Fibroblast of the aortic adventitia (primary cell): ENCODE measurements at places on chromosomes 7 and 10.
A peak's percentile ranks its signal among the peaks of the same experiment; 100 is the strongest.

DNA sequence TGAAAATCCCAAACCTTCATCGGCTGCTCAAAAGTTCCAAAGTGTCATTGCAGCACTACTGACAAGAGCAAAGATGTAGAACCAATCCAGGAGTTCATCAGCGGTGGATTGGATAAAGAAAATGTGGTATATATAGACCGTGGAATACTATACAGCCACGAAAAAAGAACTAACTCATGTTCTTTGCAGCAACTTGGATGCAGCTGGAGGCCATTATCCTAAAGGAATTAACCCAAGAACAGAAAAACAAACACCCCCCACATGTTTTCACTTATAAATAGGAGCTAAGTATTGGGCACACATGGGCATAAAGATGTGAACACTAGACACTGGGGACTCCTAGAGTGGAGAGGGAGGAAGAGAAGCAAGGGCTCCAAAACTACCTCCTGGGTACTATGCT, 31.6 kb downstream of the PHYH start:
- DNase-seq, result no peak

- DNase-seq, result peak; percentile 79
Measured at GRCh38 chr7:132783824-132784223, 207.6 kb upstream of the PLXNA4 start.

- DNase-seq, result peak; percentile 68
Measured at GRCh38 chr7:23235813-23236221, 10.8 kb upstream of the GPNMB start.

GRCh38 chr7:111115966-111116365, 25.0 kb downstream of the LRRN3 start:
- DNase-seq, result no peak

DNA sequence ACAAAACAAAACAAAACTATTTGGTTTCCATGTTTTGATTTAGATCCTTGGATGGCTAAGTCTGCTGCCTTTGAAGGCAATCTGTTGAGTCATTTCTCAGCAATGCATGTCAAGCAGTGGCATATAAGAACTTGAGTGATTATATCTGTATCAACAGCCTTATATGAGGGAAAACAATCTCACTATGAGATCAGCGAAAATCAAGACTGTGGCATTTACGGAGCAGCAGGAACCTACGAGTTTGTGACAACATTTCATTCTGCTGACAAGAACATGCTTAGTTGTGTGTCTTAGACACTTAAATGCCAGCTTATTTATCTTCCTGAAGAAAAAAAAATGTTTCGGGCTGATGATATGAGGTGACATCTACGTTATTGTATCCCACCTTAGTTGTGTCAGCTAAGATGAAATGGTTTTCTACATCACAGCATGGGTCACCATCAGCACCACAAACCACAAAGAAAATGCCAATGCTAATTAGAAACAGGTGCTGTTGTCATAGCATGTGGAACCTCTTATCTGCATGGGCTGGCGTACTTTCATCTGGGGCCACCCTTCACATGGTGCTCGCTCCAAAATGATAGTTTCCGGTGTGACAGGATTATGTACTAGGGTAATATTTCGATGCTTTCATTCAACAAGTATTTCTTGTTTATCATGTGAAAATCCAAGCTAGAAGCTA, 1085.5 kb downstream of the SORCS1 start:
- DNase-seq, result peak; percentile 8

- DNase-seq, result peak; percentile 59
Measured at GRCh38 chr7:30162622-30163124, 27.9 kb downstream of the MTURN start.

DNA sequence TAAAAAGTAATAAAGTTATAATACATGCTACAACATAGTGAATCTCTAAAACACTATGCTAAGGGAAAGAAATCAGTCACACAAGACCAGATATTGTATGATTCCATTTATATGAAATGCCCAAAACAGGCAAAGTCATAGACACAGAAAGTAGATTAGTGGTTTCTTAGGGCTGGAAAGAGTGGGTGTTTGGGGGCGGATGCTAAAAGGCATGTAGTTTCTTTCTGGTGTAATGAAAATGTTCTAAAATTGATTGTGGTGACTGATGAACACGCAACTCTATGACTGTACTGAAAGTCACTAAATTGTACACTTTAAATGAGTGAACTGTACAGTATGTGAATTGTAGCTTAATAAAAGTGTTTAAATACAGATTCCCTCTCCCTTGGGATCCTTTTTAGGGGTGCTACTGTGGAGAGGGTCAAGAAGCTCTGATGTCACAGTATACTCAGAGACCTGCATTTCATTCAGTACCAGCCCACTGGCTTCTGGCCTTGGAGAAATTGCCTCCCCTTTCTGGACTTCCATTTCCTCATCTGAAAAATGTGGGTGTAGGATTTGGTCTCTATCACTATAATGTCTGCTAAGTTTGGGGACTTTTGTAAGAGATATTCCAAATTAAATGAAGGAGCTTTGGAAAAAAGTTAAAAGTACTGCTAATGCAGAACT, 46.4 kb downstream of the AOAH start:
- no peak for DNase-seq

- DNase-seq, result peak; percentile 25
Measured at GRCh38 chr10:31804352-31804810, 124.2 kb downstream of the ARHGAP12 start.

DNA sequence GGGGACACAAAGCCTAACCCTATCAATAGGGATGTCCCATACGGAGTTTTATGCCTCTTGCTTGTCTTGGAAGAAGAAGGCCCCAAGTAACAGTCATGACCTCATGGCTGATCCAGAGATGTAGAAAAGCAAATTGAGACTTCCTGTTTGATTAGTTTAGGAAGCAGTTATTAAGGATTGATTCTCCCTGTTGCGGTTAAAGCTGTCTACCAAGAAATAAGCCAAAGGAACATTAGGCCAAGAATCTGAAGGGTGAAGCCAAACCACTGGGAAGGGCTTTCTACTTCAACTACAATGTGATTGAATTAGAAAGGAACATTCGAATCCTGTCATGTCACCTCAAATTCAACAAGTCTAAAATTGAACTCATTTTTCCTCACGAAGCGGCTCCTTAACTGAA, 60.5 kb upstream of the AGBL3 start:
- no peak for DNase-seq

GRCh38 chr7:5463031-5463430, 39.4 kb upstream of the TNRC18 start:
- no peak for DNase-seq

- no peak for DNase-seq
Measured at GRCh38 chr7:101300465-101301376, 20.9 kb downstream of the IFT22 start.

- DNase-seq, result no peak
Measured at GRCh38 chr7:2814946-2815874, 28.9 kb downstream of the GNA12 start.

GRCh38 chr10:62582804-62583208, 208.6 kb downstream of the ZNF365 start:
- DNase-seq, result peak; percentile 99

DNA sequence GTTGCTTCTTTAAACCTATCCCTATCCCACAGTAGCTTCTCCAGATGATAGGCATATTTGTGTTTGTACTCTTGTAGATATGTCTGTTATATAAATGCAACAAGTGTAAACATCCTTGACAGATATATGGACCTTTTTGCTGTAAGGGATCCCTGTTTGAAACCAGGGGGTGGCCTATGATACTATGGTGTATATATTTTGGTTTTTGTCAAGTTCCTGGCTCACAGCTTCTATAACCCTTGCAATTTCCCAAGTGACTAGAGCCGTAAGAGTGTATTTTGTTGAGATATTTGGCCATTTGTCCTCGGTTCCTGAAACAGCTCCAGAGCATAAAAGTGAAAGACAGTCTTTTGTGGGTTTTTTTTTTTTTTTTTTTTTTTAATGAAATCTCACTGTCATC, 9.7 kb downstream of the COMTD1 start:
- DNase-seq, result no peak

- no peak for DNase-seq
Measured at GRCh38 chr7:40608321-40609075, 473.7 kb downstream of the SUGCT start.

DNA sequence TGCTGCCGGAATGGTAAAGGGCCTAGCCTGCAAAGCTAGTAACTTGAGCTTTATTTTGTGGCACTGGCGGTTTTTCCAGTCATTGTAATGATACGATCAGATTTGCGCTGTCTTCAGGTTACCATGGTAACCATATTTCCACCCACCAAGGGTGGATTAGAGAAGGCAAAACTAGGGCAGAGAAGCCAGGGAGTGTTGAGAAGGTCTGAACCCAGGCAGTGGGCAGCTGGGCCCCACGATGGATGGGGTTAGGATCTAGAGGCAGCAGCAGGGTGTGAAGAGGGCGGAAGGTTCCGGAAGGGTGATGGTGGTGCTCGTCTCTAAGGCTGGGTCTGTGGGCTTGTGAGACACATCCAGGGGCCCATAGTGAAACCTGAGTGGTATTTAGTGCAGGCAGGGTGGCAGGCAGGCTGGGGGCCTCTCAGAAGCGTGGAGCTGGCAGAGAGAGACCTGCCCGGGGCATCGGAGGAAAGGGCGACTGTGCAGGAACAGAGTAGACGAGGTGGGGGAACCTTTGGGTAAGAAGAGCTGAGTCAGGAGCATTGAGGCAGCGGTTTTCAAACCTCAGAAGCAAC, 87.9 kb upstream of the GTF2I start:
- DNase-seq, result no peak

DNA sequence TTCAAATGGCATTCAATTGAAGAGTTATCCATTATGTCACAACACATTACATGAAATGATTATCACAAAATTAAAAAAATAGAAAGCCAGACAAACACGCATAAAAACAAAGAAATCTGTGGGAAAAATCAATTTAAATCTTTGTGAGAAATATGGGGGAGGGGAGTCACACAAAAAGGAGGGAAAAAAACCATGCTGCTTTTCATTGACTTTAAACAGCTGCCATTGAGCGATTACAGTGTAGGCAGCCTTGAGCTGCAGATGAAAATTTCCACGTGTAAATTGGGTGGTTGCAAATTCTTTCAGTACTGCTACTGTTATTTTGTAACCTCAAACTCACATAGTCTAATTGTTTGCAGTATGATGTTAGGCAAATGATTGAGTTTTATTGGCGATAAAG, 889.9 kb upstream of the PHF14 start:
- no peak for DNase-seq

- no peak for DNase-seq
Measured at GRCh38 chr7:148050492-148051158, 539.9 kb upstream of the C7orf33 start.

DNA sequence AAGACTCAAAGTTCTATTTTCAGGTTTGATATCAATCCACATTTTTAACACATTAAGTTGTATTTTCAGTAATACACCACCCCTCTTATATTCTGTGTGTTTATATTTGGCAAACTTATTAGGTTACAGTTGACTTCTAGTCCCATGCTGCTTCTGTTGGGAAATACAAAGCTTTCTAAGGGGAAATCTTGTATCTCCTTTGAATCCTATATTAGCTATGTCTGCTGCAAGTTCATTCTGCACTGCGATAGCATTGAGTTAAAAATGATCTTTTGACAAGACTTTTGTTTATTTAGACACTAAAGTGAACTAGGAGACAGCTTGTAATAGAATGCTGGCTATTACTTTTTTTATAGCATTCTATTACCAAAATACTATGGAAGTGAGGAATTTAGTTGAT, 625.1 kb upstream of the ANKRD30A start:
- DNase-seq, result no peak

GRCh38 chr7:127911968-127912511, 119.2 kb downstream of the LRRC4 start:
- DNase-seq, result no peak

- DNase-seq, result no peak
Measured at GRCh38 chr10:66365686-66366085, 560.1 kb upstream of the LRRTM3 start.

DNA sequence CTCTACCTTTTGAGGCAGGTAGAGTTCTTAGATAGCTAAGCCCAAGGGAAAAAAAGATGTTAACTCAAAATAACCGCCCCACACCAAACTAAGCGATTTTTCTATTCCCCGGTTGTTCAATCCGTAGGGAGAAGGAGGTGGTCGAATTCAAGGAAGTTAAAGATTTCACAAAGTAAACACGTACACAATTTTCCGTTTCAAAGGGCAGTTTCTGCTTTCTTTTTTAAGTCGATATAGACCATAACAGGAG, 842 bp downstream of the KBTBD2 start:
- DNase-seq, result peak; percentile 47

- no peak for DNase-seq
Measured at GRCh38 chr10:19178675-19179074, 130.1 kb downstream of the MALRD1 start.

DNA sequence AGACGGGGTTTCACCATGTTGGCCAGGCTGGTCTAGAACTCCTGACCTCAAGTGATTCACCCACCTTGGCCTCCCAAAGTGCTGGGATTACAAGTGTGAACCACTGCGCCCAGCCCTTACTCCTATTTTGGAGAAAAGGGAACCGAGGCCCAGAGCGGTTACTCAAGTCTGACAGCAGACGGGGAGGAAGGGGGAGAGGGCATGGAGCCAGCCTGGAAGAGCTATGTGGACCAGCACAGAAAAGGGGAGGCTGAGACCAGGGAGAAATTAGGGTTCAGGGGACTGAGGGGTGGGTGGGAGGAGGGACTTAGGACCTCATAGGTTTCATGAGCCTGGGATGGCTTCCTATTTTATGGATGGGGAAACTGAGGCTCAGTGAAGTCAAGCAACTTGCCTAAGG, 1.5 kb downstream of the SFRP5 start:
- no peak for DNase-seq

DNA sequence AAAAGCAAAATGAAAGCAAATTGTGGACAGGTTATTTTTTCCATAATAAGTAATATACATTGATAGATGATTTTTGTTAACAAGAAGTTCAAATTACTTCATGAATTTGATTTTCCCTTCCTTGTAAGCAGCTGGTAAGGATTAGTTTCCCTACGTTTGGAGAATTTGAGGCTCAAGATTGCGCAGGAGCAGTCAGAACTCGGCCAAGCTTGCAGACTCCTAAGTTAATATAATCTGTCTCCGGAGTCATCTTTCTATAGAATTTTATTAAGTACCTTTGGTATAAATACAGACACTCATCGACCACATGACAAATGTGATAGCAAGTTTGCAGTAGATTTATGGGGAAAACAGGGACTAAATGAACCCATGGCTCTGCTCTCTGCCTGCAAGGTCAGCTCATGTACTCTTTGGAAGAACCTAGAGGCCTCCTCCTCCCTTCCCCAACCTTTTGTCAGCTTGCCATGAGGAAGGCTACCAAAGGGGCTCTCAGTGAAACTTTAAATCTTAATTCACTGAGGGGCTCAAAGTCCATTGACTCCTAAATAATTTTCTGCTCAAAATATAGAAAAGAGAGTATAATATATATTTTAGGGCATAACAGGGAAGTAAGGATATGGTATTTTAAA, 89.2 kb upstream of the CTTNBP2 start:
- no peak for DNase-seq

DNA sequence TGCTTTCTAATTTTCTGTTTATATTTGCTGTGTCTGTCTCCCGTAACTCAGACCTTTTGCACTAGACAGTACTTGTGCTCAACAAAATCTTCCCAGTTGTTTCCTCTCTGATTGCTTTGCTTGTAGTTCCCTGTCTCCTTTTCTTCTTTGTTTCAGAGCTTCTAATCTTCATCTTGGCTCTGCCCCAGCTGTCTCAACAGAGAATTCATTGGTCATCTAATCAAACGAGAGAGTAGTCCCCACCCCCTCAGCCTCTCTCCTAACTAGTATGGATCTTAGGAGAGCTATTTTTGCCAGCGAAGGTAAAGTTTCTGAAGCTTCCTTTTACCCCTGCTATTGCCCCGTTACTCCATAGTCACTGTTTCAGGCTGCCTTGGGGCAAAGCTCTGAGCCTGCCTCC, 32.8 kb downstream of the SLC26A4 start:
- no peak for DNase-seq

GRCh38 chr7:36794689-36795088, 70.4 kb upstream of the AOAH start:
- DNase-seq, result no peak

GRCh38 chr7:14924398-14924797, 21.8 kb upstream of the DGKB start:
- peak; percentile 47 for DNase-seq
